ENCODE measurements at places on chromosomes 4 and X. TPM values are rescaled to one million over a fixed set of nuclear protein-coding genes. Genes with fewer than 3 reads are reported as not detected.

Gene TCEAL6
- total RNA-seq: not detected

DNA sequence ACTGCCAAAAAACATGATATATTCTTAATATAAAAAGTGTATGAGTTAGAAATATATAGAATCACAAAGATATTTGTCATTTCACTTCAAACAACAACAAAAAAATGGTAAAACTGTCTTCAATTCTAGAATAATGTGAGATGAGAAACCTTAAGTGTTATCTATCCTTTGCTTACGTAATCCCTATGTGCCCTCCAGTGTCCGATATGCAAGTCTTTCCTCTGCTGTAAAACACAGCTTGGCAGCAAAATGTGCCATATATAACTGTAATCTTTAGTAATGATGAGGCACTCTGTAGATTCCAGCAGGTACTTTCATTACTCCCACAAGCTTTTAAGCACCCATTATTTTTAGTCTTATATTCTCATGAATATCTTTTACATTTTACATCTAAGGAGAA is 555.1 kb upstream of the FRG1 start:
- no peaks in the 10 kb centered on the region for H3K27me3 ChIP-seq
- no peak for DNase-seq
- H3K36me3 ChIP-seq: no peaks in the 10 kb centered on the region

DNA sequence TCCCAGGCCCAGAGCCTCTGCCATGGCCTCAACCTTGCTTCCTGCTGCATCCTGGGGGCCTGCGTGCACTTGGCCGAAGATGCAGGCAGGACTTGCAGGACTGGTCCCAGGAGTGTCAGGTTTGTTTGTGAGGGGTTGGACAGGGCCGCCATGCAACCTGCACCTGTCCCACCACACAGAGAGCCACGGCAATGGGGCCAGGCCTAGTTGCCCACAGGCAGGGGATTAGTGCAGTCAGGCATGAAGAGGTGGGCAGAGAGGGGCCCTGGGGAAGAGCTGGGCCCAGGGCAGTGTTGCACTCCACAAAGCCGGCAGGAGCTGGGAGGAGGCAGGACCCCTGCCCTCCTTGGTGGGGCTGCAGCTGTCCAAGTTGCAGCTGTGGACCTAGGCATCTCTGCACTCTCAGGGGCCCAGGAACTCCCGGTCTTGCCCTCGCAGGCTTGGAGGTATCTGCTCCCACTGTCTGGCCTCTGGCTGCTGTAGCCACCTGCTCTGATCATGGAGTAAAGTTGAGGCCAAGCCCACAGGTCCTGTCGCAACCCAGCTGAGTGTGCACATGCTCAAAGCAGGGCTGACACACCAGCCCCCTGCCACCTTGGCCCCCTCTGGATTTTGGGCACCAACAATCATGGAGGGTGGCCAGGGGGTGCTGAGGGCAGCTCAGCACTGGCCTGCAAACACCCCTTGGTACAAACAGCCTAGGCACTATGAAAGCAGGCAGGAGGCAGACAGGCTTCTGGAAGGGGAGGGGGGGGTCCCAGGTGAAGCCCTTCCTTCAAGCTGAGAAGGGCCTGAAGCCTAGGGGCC is 190.4 kb upstream of the PCDH10 start:
- no peaks in the 10 kb centered on the region for H3K27me3 ChIP-seq
- DNase-seq: no peak
- H3K27ac ChIP-seq: no peak overlapping the region
- no peak overlapping the region for H3K4me3 ChIP-seq
- H3K36me3 ChIP-seq: no peaks in the 10 kb centered on the region

DNA sequence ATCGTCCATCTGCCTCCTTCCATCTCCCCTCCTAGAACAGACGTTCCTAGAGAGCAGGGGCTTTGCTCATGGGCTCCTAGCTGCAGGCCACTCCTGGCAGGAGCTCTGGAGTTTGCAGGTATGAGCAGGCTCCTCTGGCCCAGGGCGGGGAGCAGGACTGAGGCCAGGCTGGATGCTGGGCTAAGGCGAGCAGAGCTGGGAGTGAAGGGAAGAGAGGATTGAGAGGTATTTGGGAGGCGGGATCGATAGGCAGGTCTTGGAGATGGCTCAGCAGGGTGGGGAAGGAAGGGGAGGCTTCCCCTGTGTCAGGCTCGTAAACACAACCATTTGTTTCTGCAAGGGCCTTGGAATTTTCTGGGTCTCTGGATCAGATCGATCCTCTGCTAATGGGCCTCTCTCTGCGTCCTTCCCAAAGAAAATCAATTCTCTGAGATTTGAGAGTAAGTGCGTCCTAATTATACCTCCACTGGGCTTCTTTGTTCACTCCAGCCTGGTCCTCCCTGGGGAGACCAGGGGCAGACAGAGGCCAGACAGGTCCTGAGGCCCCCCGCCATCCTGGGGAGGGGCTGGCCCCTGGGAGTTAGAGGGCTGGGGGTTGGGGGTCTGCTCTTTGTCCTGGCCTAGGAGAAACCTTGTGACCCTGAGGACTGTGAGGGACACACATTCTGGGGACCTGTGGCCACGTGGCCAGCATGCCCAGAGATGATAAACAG is 94.8 kb upstream of the PSAPL1 start:
- DNase-seq: no peak
- H3K36me3 ChIP-seq: no peaks in the 10 kb centered on the region
- no peak overlapping the region for H3K27ac ChIP-seq
- no peak overlapping the region for H3K4me3 ChIP-seq
- no peaks in the 10 kb centered on the region for H3K4me1 ChIP-seq

GRCh38 chrX:10156199-10157031 is at the start of gene CLCN4:
Gene CLCN4 (plus strand): TSS chrX:10156975. CDS start chrX:10185033, 28,058 bp downstream.
- H3K4me1 ChIP-seq: peaks cover 18% of the 10 kb centered on the region
- H3K4me3 ChIP-seq: peak within 1 kb of the TSS; percentile 57
- no peaks in the 10 kb centered on the region for H3K36me3 ChIP-seq
- DNase-seq: peak; percentile 61
- 0 out of 2 replicates have a peak within 1 kb of the TSS, but pooled peaks have one; percentile 18 for H3K27ac ChIP-seq

GRCh38 chrX:45806410-45807121 is 605.9 kb upstream of the DIPK2B start:
- H3K27ac ChIP-seq: peak overlapping the region; percentile 100
- peak overlapping the region; percentile 71 for H3K4me3 ChIP-seq
- peak; percentile 82 for DNase-seq
- H3K36me3 ChIP-seq: no peaks in the 10 kb centered on the region
- H3K4me1 ChIP-seq: peaks cover 64% of the 10 kb centered on the region

DNA sequence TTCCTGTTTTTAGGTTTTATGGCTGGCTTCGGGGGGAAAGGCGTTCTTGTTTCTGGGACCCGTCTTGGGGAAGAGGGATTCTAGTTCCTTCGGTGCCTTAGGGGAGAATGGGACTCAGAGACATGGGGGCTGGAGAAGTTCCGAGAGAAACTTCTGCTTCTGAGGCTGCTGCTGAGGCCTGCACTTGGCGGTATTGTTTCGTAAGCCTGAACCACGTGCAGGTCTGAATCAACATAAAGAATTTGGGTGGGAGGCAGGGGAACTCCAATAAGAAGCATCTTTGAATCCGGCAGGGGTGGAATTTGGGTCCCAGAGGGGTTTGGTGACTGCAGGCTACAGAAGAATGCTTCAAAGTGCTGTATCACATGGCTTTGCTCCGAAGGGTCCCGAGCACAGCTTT is 15.1 kb downstream of the XG start:
- H3K4me1 ChIP-seq: peaks cover 24% of the 10 kb centered on the region
- no peaks in the 10 kb centered on the region for H3K36me3 ChIP-seq
- peak; percentile 87 for DNase-seq
- H3K27me3 ChIP-seq: no peaks in the 10 kb centered on the region
- H3K4me3 ChIP-seq: 0 out of 2 replicates have a peak overlapping the region, but pooled peaks have one; percentile 35

DNA sequence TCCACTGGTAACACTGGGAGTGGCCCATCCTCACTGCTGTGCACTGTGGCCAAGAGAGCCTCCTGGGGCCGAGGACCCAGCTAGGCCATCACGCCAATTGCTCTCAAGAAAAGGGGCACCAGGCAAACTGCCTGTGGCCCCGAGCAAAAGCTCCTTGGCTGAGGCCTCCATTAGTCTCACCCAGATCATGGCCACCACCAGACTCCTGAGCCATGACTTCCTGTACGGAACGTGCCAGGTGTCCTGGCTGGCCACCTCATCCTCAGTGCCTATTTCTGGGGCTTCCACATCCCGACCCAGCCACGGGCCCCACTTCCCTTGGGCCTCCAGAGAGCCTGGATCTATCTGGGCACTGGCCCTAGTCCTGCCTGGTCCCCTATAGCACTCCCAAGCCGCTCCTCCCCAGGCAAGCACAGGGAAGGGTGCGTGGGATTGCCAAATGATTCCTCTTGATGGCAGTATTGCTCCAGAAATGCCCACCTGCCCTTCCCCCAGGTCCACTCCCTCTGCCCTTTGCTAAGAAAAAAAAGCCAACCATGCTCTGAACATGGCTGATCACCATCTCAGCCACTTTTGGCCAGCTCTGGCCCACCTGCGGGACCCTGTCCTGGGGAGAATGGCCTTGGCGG is 212.6 kb upstream of the AGTR2 start:
- no peaks in the 10 kb centered on the region for H3K4me1 ChIP-seq
- DNase-seq: no peak
- no peaks in the 10 kb centered on the region for H3K36me3 ChIP-seq
- H3K27ac ChIP-seq: no peak overlapping the region
- H3K27me3 ChIP-seq: no peaks in the 10 kb centered on the region
- no peak overlapping the region for H3K4me3 ChIP-seq

DNA sequence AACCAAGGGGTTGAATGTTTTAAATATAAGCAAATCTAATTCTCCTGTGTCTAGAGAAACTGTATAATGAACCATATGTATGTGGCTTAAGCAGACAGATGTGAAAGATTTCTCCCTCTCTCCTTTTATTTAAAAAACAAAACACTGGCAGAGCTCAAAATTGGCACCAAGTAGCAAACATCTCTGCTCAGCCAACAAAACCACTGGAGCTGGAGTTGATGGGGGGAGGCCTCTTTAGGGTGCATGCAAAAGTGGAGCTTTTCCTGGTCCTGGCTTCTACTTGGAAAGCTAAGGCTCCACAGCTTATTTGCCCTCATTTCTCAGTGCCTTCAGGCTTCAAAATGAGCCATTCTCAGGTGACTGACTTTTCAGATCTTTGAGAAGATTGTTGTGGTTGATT is 95.6 kb downstream of the REPS2 start:
- H3K4me1 ChIP-seq: peaks cover 10% of the 10 kb centered on the region
- H3K27me3 ChIP-seq: no peaks in the 10 kb centered on the region
- no peak overlapping the region for H3K4me3 ChIP-seq
- DNase-seq: no peak
